Muscle of arm (tissue), 14 donors: ENCODE measurements at places on chromosomes 12 and 14.

- no peak for DNase-seq
Observed at GRCh38 chr14:62369919-62370560, 607.8 kb downstream of the SNAPC1 start.

GRCh38 chr12:109739747-109740693, 26.4 kb downstream of the FAM222A start:
- DNase-seq, result no peak

DNA sequence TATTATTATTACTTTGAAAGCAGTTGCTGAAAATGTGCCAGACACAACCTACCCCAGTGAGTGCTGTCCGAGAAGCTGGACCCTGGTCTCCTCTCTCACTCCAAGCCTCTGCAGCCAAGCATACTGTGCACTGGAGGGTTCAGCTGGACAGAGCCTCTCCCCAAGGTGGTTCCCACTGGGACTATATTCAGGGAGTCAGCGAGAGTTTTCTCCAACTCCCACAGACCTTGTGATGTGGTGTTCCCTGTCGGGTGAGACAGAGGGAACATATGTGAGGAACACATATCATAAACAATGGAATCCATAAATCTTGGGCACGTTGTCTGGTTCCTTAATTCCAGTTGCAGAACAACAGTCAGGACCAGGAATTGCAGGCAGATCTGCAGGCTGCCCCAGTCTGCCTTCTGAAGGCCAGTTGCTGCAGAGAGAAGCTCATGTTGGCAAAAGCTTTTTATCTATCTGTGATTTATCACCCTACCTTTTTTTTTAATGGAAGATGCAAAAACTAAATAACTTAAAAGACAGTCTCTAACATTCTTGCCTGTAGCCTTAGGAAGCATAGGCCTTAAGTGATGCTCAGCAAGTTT, 619.8 kb upstream of the TBX3 start:
- no peak for DNase-seq

DNA sequence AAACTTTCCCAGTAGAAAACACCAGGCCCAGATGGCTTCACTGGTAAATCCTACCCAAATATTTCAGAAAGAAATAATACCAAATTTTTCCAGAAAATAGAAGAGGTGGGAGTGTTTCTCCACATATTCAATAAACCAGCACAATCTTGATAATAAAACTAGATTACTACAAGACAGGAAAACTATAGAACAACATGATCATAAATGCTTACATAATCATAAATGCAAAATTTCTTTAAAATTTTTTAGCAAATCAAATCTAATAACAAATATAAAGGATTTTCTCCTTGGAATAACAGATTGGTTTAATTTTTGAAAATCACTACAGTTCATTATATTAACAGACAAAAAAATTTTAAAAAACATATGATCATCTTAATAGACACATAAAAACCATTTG, 294.5 kb downstream of the BCL11B start:
- DNase-seq, result no peak

DNA sequence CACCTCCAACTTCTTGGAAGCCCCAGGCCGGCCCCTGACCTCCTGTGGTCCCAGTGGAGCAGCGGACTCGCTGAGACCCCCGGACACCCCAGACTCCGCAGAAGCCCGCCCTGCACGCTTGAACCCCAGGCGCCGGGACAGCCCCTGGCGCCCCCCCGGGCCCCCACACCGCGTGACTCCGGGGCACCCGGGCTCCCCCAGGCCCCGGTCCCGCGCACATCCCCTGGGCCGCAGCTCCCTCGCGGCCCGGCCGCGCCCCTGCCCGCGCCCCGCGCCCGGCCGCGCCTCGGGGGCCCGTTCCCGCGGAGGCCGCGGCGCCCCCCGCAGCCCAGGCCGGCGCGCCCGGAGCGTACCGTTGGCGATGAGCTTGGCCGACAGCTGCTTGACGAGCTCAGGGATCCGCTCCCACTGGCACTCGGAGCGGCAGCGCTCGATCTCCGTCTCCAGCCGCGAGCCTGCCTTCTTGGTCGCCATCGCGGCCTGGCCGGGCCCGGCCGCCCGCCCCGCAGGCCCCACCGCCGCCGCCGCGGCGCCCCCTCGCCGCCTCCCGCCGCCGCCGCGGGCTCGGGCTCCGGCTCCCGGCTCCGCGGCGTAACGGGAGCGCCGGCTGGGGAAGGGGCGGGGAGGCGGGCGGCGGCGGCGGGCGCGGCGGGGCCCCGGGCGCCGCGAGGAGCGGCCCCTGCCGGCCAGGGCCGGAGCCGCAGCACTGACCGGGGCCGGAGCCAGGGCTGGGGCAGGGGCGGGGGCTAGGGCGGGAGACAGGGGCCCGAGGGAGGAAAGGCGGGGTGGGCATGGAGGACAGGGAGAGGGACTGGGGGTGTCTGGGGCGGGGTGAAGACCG, at the start of gene TTC7B:
Gene TTC7B, minus strand, starts transcription at position 609 of the 841 bp plus-strand sequence. Its CDS starts 135 bp downstream, at position 474.
- peak; percentile 38 for DNase-seq
